ENCODE measurements at places on chromosomes 3 and 15.

DNA sequence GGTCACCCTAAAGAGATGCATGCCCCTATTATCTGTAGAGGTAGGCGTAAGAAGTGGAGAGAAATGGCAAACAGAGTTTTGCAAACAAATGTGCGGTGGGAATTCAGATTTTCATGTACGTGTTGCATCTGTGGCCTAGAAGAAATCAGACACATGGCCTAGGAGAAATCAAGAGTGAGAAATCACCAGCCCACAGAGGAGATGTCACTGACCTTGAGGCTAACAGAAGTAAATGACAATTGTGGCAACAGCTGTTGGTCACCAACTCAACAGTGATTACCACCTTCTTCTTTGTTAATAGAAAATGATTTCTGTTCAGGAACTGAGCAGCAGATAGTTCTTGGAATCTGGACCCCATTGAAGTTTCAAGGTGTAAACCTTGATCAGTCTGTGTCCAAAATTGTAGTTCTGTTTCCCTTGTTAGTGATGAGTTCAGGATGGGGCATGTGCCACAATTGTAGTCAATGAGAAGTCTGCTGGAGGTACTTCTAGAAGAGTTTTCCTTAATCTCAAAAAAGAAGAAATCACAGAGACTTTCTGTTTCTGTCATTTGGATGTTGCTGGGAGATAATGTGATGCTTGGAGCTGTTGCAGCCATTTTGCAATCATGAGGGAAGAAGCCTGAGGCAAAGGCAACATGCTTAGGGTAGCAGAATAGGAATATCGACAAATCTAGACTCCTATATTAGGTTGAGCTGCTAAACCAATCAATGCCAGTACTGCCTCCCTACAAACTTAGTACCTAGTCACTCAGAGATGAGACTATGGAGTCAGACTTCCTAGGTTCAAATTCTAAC, 34.3 kb upstream of the RFTN1 start:
- DNase-seq: no peak

- no peak for DNase-seq
Observed at GRCh38 chr15:100186960-100187359, 154.8 kb downstream of the ADAMTS17 start.

- no peak for DNase-seq
Observed at GRCh38 chr3:38519000-38519399, 22.9 kb downstream of the EXOG start.

DNA sequence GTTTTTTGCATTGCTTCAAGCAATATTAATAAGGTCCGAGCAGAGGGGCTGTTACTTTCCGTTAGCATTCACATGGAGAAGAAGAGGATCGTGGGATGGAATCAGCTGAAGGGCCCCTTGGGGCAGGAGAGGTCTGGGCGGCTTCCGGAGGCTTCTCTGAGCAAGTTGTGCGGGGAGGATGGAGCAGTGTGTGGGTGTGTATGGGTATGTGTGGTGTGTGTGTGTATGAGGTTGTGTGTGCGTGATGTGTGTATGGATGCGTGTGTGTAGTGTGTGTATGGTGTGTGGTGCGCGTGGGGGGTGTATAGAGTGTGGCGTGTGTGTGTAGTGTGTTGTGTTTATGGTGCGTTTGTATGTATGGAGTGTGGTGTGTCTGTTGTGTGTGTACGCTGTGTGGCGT, 25.8 kb downstream of the GABRA5 start:
- no peak for DNase-seq

DNA sequence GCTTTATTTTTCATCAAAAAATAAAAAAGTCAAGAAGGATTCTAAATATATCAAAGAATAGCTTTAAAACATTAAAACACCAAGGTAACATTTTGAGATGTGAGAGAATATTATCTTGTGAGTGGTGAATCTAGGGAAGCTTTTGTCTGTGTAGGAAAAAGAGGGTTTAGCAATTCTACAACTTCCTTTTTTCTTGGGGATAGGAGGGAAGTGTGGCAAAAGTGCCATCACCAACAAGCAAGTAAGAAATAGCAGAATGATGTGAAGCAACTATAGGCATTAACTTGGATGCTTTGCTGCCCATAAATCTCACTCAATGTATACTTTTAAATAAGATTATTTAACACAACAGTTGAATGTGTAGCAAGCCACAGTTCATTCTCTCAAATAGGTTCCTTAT, 57.8 kb upstream of the SUCLG2 start:
- no peak for DNase-seq

DNA sequence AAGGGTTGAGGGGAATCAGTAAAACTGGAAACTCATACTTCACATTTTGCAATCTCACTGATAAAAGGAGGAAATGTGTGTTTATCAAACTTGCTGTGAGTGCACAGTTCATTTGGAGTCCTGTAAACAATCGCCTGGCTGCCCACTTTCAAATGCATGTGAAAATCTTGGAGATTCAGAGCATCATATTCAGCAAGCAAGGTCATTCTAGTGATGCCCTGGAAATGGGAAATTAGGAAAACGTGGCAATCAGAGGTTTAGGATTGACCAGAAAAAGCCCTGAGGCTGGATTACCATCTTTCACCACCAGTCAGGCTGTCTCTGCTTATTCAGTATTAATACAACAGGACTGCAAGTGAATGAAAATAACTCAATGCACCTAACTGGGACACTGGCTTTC, 23.9 kb downstream of the DPH6 start:
- no peak for DNase-seq

DNA sequence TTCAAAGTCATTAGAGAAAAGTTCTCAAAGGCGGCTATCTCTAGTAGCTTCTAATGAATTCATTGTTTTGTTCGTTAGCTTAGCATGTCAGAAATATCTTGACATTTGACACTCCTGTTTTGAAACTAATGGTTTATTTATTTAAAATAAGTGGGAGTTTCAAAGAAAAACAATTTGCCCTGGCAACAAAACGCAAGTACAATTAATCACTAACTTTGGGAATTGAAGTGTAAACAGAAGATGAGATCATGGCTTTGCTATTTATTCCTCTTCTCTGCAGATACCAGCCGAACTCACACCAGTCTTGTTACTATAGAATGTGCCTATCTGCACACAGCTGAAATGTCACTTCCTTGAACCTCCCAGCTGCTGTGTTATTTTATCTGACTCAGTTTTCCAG, 27.5 kb downstream of the MASP1 start:
- DNase-seq: no peak

DNA sequence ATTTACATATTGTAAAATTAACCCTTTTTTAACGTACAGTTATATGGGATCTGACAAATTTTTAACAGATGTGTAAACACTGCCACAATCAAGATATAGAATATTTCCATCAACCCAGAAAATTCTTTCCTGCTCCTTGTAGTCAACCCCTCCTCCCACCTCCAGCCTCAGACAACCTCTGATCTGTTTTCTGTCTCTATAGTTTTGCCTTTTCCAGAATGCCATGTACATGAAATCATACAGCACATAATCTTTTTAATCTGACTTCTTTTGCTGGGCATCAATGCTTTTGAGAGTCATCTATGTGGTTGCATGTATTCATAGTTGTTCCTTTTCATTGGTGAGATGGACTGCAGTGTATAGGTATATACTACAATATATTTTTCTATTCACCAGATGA, 153.0 kb downstream of the SMAD6 start:
- DNase-seq: no peak
